ENCODE measurements at places on chromosomes 7 and 10.
A peak's percentile ranks its signal among the peaks of the same experiment; 100 is the strongest.

DNA sequence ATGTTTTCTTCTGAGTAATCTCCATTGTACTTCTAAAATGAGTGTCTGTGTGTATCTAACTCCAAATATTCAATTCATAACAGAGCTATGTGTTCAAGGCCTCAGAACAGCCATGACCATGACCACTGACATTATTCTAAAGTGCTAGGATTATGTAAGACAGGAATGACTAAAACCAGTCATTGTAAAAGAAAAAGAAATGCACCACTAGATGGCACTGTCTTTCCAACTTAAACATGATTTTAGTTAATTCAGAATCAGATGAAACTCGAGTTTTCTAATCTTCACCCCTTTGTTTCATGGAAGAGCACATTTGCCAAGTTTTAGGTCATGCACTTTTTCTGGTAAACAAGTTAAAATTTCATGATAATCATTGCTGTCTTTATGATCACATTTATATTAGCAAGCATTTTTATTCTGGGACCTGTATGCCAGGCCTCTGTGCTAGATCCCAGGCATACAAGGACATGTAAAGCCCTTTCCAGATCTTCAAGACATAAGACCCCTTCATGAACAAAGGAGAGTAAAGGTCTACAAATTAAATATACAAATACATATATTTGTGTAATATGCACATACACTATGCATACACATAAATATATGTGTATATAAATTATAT lies 26.1 kb upstream of the RSU1 start:
- DNase-seq = peak; percentile 44

DNA sequence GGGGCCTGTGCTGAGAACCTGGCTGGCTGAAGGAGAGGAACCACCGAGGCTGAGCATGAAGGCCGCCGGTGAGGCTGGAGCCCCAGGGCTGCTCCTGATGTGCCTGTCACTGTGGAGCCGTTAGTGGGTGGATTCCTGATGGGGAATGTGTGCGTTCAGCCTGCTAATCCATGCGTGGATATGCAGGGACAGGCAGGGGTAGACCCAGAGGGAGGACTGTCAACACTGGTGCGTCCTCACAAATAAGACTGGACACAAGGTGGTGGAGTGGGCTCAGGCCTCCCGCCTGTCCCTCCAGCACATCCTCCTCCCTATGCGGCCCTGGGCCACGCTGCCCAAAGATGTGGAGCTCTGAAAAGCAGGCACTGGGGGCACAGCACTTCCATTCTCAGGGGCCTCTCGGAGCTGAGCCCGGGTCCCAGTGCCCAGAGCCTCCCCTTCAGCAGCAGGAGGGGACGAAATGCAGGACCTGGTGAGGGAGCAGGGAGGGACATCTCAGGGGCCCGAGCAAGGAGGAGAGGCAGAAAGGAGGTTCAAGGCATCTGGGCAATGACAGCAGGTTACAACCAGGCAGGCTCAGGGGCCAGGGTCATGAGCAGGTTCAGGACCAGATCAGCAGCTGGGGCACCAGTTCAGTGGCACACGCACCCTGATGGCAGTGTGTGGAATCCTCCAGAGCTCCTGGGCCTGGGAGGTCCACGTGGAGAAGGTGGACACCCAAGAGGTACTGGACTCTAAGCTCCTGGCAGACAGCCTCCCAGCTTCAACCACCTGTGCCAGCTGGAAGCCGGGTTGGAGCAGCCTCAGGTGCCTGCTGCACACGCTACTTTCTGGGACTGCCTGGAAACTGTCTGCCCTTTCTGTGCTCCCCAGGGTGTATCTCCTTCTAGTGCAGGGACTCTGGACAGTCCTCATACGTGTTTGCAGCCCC lies 33.5 kb upstream of the ANTXRL start:
- DNase-seq = no peak

- peak; percentile 92 for DNase-seq
These were observed 74.6 kb downstream of the PAXIP1 start for GRCh38 chr7:154928136-154929005.

GRCh38 chr10:101986624-101986971 lies 69.4 kb downstream of the ARMH3 start:
- peak; percentile 48 for DNase-seq

GRCh38 chr7:154324196-154324595 lies 272.0 kb downstream of the DPP6 start:
- no peak for DNase-seq

GRCh38 chr10:118047880-118048279 lies 1.1 kb upstream of the RAB11FIP2 start:
- no peak for DNase-seq

- no peak for DNase-seq
These were observed 72.6 kb downstream of the COBL start for GRCh38 chr7:51244053-51244452.

GRCh38 chr7:1364906-1365570 lies 94.2 kb downstream of the MICALL2 start:
- DNase-seq = no peak

- DNase-seq = no peak
These were observed 7.7 kb downstream of the GHRHR start for GRCh38 chr7:30971440-30971839.

DNA sequence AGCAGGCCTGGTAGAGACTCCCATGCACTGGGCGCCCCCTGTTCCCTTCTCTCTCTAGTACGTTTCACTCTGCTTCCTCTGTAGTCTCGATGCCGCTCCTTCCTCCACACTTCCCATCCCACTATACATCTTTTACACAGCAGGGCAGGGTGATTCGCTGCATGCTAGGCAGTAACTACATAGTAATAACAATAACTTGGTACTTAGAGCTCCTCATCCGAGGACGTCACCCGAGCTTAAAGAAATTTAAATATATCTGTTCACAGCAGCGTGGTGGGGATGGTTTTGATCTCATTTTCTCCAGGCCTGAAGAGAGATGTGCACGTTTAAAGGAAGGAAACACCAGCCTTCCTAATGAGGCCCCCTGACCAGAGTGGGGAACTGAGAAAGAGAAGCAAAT lies 276.9 kb downstream of the SKAP2 start:
- no peak for DNase-seq

- DNase-seq = peak; percentile 14
These were observed 45.3 kb upstream of the EN2 start for GRCh38 chr7:155412416-155413253.

DNA sequence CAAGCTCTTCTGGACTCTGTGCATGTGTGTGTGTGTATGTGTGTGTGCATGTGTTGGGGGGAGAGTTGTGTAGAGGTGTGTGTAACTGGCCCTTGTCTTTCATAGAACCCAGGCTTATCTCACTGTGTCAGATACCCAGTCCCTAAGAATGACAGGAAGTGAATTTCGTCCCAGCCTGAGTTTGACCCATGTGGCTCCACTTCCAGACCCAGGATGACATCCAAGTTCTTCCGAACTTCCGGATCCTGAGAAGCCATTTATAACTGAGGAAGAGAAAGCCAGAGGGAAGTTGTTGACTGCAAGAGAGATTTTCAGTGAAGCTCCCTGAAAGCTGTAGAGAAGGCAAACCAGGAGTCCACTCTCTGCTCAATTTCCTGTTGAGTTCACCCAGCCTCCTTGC lies 53.2 kb downstream of the ADRB1 start:
- no peak for DNase-seq

- no peak for DNase-seq
These were observed 73.8 kb downstream of the OSBPL3 start for GRCh38 chr7:24905996-24906770.

DNA sequence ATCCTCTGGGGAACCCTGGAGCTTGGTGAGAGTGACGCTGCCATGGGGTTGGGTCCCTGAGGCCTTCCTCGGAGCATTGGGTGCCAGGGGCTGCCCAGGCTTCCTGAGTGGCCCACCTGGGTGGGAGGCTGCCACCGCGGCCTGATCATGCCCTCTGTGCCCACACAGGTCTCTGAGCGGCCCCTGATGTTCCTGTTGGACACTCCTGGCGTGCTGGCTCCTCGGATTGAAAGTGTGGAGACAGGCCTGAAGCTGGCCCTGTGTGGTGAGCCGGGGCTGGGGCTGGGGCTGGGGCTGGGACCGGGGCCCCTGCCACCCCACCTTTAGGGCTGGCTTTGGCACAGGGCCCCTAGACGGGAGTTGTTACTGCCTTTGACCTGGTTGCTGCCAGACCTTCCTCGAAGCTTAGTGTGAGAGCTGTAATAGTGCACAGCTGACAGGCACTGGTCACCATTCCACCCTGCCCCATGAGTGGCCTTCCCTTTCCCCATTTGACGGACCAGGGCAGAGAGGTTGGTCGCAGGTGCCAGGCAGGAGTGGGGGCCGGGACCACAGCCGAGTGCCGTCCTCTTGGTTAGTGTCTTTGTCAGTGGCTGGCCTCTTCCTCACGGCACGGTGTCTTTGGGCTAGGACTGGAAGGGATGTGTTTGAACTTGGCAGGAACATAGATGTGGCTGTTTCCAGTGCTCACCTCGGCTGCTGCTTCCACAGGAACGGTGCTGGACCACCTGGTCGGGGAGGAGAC lies 8.2 kb downstream of the MTG1 start:
- no peak for DNase-seq

DNA sequence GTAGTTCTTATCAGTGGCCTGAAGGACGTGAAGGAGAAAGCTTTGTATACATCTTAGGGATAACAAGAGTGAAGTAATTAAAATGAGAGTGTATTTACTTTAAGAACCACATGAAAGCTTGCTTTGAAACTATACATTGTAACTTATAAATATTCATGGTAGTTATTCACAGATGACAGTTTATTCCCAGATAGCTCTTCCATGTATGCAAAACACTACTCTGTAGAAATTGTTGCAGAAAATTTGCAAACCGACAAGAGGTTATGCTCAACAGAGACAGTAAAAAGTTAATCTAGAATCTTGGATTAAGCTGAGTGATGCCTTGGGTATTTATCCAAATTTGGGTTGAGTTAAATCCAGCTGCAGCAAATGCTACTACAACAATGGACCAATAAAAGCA lies 301.5 kb downstream of the PRKG1 start:
- no peak for DNase-seq

DNA sequence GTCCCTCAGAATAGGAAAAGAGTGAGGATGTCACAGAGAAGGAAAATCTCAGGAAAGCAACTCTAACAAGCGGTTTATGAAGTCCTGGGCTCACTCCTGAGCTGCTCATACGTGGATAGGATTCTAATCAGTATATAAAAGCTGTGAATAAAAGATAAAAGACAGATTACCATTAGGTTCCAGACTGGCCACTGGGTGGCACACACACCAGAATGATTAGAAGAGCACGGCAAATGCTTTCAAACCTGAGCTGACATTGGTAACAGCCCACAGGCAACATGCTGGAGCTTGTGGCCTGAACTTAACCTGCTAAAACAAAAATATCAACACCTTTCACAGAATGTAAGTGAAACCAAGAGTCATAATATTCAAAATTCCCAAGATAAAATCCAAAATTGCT lies 370.8 kb downstream of the GRID1 start:
- DNase-seq = no peak

DNA sequence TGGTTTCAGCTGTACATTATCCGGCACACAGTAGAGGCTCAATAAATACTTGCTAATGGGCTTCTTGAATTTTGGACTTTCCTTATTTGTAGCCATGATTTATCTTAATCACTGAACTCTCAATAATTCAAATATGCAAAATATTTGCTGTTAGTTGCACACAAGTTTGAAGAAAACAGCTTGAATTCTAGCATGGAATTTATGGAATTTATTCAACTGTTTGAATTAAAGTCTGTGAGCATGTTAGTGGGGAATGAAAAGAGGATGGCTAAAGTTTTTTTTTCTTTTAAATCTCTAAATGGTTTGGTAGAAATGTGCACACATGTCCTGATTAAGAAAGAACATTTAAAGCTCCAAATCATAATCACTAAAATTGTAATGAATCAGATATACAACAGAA lies 42.5 kb downstream of the SIRT1 start:
- DNase-seq = no peak

DNA sequence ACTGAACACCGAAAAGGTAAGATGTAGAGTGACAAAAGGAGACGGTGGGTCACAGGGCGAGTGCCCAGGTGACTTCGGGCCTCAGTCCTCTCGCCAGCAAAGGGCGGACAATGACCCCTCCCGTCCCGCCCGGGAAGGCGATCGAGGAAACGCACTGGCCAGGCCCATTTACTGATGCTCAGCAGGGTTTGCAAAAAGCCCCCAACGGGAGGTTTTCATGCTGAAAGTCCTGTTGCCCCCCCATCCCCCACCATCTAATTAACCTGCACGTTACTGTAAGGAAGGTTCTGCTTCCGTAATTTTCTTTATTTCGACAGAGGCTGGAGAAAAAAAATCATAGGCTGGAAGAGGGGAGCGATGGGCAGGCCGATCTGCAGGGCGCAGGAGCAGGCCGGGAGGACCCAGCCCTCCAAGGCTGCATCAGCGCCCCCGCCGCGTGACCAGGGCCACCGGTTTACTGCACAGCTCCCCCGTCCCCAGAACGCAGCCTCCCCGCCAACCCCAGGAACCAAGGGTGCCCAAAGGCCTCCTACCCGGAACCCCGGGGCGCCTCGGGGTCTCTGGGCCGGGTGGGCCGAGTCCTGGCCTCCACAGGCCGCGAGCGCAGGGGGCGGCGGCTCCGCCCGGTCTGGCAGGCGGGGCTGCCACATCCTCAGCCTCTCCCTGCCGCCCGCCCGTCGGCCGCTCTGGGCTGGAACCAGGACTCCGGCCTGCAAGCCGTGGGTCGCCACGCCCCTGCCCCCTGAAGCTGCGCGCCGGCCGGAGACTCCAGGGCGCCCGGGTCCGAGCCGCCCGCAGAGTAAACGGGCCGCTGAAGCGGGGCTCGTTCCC lies 613 bp downstream of the OAT start:
- DNase-seq = peak; percentile 51

- no peak for DNase-seq
These were observed 9.0 kb upstream of the GPR141 start for GRCh38 chr7:37674531-37674930.

- DNase-seq = no peak
These were observed 69.2 kb upstream of the IGFBP3 start for GRCh38 chr7:45990276-45990675.

GRCh38 chr7:84196084-84196503 lies 1.5 kb upstream of the SEMA3A start:
- no peak for DNase-seq

DNA sequence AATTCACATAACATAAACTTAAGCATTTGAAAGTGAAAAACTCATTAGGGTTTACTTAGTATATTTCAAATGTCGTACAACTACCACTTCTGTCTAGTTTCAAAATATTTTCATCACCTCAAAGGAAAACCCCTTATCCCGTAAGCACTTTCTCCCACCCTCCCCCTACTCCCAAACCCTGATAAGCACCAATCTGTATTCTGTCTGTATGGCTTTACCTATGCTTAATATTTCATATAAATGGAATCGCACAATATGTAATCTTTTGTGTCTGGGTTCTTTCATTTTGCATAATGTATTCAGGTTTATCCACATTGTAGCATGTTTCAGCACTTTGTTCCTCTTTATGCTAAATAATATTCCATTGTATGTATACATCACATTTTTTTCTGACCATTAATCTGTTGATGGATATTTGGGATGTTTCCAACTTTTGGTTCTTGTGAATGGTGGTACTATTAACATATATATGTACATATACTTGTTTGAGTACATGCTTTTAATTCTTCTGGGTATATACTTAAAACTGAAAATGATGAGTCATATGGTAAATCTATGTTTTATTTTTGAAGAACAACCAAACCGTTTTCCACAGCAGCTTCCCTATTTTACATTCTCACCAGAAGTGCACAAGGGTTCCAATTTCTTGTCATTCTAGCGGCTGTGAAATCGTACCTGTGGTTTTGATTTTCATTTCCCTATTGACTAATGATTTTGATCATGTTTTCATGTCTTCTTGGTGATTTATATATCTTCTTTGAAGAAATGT lies 6.2 kb upstream of the STARD3NL start:
- DNase-seq = no peak

All from naive B cell (primary cell).